ENCODE measurements at places on chromosomes 5 and 9. TPM values are rescaled to one million over a fixed set of nuclear protein-coding genes. Genes with fewer than 3 reads are reported as not detected.

TRIP13 gene
- 4.1 TPM for total RNA-seq

SLC46A2 gene
- not detected for total RNA-seq

IFNA4 gene
- not detected for total RNA-seq

CCDC171 gene
- total RNA-seq: 4.4 TPM

SPATA31D4 gene
- not detected for total RNA-seq

PPP2R2B gene
- total RNA-seq: under 0.01 TPM

SLC6A18 gene
- total RNA-seq: not detected

DDX4 gene
- total RNA-seq: not detected

TLX3 gene
- total RNA-seq: not detected

FOXD4 gene
- 0.16 TPM for total RNA-seq

CSF2 gene
- not detected for total RNA-seq

TXNDC8 gene
- not detected for total RNA-seq

PCDHGA8 gene
- 4.4 TPM for total RNA-seq

SPATA6L gene
- total RNA-seq: 0.26 TPM

FABP6 gene
- not detected for total RNA-seq

POLR3G gene
- 2.7 TPM for total RNA-seq

NOTCH1 gene
- 17.3 TPM for total RNA-seq

DBH gene
- total RNA-seq: not detected

ENTREP1 gene
- under 0.01 TPM for total RNA-seq

PCDH12 gene
- total RNA-seq: under 0.01 TPM

FSTL4 gene
- total RNA-seq: not detected

ELL2 gene
- total RNA-seq: 74.1 TPM

BHMT2 gene
- 4.6 TPM for total RNA-seq

TOR1B gene
- 19.1 TPM for total RNA-seq

HMCN2 gene
- total RNA-seq: 0.09 TPM

AHRR gene
- total RNA-seq: 29.2 TPM

BNIP1 gene
- total RNA-seq: 22.1 TPM

CDO1 gene
- 29.2 TPM for total RNA-seq

RECK gene
- total RNA-seq: 42.3 TPM

DND1 gene
- total RNA-seq: 0.17 TPM

TPRN gene
- 3.9 TPM for total RNA-seq

Data from bronchial smooth muscle cell (primary cell).